ENCODE measurements at places on chromosomes 12 and 14.

- no peak for DNase-seq
These were observed 22.7 kb upstream of the KRT78 start for GRCh38 chr12:52871291-52872039.

DNA sequence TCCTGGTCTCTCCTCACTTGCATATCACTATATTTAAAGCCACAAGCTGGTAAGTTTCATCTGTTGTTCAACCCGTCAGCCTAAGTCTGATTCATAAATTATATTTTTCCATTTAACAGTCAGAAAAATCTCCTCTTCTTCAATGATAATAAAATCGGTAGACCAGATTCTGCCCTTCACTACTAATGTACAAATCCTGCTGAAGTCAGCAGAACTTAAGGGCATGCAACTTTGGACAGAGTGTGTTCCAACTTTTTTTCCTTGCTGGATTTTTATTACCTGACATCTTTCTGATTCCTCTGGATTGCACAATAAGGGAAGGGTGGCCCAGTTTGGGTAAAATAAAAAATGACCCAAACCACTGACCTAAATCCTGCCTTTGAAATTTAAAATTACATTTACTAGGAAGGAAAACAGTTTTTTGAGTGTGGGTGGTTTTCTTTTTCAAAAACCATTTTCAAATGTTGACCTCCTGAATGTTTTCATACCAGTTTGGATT lies 125.4 kb upstream of the DIO2 start:
- DNase-seq: no peak

DNA sequence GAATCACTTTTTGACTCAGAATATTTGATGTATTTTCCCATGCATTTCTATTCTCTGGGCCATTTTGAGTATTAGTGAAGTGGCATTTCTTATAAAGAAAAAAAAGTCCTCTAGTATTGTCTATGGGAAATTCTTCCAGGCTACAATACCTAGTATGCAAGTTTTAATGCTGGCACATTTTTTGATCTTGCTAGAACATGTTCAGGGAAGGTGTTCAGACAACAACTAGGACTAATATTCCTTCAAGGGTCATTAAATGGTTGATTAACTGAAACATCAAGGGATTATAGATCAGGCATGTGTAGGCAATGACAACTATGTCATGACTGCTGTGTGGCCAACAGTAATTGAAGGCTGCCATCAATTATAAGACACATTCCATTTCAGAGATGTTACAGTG lies 7.7 kb downstream of the CCDC184 start:
- DNase-seq: no peak

DNA sequence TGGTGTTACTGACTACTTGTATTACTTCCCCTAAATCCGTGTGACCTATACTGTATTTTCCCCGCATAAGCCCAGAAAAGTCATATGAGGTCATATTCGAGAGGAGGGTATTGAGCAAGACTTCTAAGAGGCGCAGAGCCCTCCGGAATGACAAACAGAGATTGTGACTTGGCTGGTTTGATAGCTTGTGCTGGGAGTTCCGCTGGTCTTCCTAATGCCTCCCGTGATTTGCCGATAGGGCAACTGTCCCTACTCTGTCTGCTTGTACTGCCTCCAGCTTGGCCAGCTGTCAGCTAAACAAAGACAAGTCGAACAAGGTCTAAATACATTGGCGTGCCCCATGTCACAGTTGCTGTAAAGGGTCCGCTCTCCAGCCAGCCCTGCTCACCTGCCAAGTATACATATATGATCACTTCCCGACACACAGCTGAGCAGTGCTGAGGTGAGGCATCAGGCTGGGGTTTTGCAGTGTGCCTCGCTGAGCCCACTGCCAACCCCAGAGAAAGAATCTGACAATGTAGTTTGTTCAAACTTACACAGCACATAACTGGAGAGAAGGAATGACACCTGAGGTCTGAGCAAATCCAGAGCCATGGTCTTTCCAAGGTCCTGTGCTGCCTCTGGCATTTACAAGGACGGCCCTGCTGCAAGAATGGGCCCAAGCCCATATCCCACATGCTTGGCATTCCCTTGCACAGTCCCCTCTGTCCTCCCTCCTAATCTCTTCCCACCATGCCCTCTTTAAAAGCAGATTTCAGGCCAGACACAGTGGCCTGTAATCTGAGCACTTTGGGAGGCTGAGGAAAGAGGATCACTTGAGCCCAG lies 23.7 kb downstream of the LGMN start:
- no peak for DNase-seq

GRCh38 chr12:94534278-94534677 lies 74.6 kb upstream of the CEP83 start:
- no peak for DNase-seq

- no peak for DNase-seq
These were observed 56.1 kb upstream of the TCL1A start for GRCh38 chr14:95769976-95770375.

DNA sequence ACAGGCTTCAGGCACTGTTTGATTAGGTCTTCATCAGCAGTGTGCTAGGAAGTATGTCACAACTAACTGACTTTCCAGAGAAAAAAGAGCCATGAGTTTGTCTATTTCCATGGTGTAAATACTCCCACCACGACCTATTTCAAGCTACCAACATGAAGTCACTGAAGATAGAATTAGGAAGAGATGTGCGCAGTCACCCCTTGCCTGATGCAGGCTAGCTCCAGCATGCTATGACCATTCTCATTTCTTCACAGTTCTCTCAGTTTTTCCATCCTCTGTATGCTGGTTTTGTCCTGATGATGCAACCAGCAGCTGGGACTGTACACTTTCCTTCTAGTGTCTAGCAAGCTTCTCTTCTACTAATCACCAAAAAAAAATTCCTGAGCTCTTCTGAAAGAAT lies 191.6 kb upstream of the NUDT4 start:
- no peak for DNase-seq
